ENCODE measurements at places on chromosomes 12 and 14. TPM values are rescaled to one million over a fixed set of nuclear protein-coding genes. Genes with fewer than 3 reads are reported as not detected.
A peak's percentile ranks its signal among the peaks of the same experiment; 100 is the strongest.

DNA sequence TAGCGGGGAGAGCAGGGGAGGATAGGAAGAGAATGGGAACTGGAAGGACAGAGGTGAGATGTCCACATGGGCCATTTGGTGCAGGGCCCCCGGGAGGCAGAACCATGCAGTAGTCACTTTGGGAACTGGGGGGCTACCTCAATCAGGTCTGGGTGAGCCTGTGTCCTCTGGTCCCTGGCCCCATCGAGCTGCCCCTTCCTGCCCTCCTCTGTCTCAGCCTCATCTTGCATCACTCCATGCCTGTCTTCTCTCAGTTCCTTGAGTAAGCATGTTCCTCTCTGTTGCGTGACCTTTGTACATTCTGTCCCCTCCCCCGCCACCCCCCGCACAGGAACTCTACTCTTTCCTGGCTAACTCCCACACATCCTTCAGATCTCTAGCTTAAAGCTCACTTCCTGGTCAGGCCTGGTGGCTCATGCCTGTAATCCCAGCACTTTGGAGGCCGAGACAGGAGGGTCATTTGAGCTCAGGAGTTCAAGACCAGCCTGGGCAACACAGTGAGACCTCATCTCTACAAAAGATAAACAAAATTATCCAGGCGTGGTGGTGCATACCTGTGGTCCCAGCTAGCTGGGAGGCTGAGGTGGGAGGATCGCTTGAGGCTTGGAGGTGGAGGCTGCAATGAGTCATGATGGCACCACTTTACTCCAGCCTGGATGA is 23.2 kb downstream of the FOS start:
- peak; percentile 37 for DNase-seq

Gene PSMA3
- total RNA-seq: 512 TPM

Gene CIROP
- not detected for total RNA-seq

GRCh38 chr12:76690921-76691700 is 72.8 kb upstream of the ZDHHC17 start:
- DNase-seq: no peak

Gene HSPB8
- total RNA-seq: not detected

Gene DAO
- total RNA-seq: not detected

Measured in activated T-cell treated with anti-CD3 and anti-CD28 coated beads, Interleukin-2, amount 50 U/mL, for 4 hours (primary cell).